Tibial artery (tissue), 4 donors: ENCODE measurements at places on chromosomes 13 and 19.

- H3K36me3 ChIP-seq, result no peaks in the 10 kb centered on the region
- H3K4me1 ChIP-seq, result no peaks in the 10 kb centered on the region
- no peak overlapping the region for H3K27ac ChIP-seq
- no peak overlapping the region for H3K4me3 ChIP-seq
These were observed 44.3 kb downstream of the SHISA2 start for GRCh38 chr13:26007261-26008125.

- no peaks in the 10 kb centered on the region for H3K27me3 ChIP-seq
- no peak for DNase-seq
- H3K36me3 ChIP-seq, result no peaks in the 10 kb centered on the region
- peak overlapping the region; percentile 71 for H3K27ac ChIP-seq
These were observed 152.4 kb downstream of the DCLK1 start for GRCh38 chr13:35978607-35979316.

DNA sequence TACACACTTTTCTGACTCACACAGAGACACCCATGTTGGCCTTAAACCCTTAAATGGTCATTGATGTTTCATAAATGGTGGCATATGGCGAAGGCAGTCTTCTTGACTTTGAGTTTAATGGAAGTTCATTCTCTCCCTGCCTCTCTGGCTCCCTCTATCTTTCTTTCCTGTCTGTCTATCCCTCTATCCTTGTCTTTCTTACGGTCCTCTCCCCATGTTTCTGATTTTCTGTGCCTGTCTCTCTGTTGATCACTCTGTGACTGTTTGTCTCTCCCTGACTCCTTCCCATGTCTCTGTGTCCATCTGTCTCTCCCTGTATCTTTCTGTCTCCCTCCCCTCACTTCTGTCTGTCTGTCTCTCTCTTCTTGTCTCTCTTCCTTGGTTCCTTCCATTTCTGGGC is 43.2 kb upstream of the SHKBP1 start:
- H3K27ac ChIP-seq, result no peak overlapping the region
- DNase-seq, result no peak
- H3K36me3 ChIP-seq, result no peaks in the 10 kb centered on the region
- H3K4me1 ChIP-seq, result peaks cover 18% of the 10 kb centered on the region

DNA sequence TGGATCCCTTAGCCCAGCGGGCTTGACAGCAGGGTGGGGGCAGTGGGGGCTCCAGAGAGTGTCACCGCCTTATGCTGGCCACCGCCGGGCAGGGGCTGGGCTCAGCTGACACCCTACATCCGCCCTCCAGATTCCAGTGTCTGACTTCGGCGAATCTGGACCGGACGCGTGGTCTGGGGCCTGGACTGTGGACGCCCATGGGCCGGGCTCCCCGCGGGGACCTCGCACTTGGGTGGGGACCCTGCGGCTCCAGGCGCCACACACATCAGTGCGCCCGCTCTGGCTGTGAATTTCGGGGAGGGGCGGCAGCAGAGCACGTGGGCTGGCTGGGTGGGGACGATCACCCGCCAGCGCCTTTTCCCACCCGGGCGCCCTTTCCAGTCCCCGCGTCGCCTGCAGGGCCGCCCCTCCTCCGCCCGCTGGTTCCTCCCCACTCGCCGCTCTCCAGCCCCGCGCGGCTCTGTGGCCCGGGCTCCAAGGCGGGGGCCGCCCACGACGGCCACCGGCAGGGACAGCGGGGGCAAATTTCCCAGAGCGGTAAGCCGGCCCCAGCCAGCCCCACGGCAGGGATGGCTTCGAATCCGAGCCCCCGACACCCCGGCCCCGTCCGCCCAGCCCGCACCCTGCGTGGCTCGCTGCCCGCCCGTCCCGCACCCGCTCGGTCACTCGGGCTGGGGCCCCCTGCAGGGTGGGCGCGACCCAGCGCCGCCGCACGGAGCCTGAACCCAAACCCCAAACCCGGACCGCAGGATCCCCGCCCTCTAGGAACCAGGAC is 23.3 kb upstream of the ZNF99 start:
- H3K27ac ChIP-seq, result no peak overlapping the region
- no peak for DNase-seq
- no peak overlapping the region for H3K4me3 ChIP-seq
- peaks cover 14% of the 10 kb centered on the region for H3K27me3 ChIP-seq
- H3K4me1 ChIP-seq, result no peaks in the 10 kb centered on the region

DNA sequence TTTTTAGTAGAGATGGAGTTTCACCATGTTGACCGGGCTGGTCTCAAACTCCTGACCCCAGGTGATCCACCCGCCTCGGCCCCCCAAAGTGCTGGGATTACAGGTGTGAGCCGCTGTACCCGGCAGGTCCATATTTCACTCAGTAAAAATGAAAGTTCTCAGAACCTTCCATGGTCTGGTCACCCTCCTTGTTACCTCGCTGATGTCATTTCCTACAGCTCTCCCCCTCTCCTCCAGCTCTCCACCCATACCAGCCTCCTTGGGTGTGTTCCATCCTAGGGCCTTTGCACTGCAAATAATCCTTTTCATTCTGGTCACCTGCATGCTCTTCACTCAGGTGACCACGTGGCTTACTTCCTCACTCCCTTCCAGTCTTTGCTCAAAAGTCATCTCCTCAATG is 78.2 kb upstream of the TNFSF11 start:
- H3K36me3 ChIP-seq, result no peaks in the 10 kb centered on the region
- no peak overlapping the region for H3K4me3 ChIP-seq
- DNase-seq, result no peak
- H3K4me1 ChIP-seq, result no peaks in the 10 kb centered on the region
- H3K27ac ChIP-seq, result no peak overlapping the region
- H3K27me3 ChIP-seq, result no peaks in the 10 kb centered on the region

GRCh38 chr13:45314822-45315221 is 26.2 kb downstream of the TPT1 start:
- H3K4me3 ChIP-seq, result no peak overlapping the region
- H3K36me3 ChIP-seq, result no peaks in the 10 kb centered on the region
- no peaks in the 10 kb centered on the region for H3K27me3 ChIP-seq
- no peak overlapping the region for H3K27ac ChIP-seq
- H3K4me1 ChIP-seq, result peaks cover 26% of the 10 kb centered on the region

GRCh38 chr19:2616741-2617392 is 85.6 kb downstream of the GNG7 start:
- no peaks in the 10 kb centered on the region for H3K36me3 ChIP-seq
- no peak overlapping the region for H3K27ac ChIP-seq
- H3K4me3 ChIP-seq, result no peak overlapping the region
- H3K4me1 ChIP-seq, result peaks cover 6% of the 10 kb centered on the region
- peak; percentile 80 for DNase-seq
- H3K27me3 ChIP-seq, result peaks cover 50% of the 10 kb centered on the region

DNA sequence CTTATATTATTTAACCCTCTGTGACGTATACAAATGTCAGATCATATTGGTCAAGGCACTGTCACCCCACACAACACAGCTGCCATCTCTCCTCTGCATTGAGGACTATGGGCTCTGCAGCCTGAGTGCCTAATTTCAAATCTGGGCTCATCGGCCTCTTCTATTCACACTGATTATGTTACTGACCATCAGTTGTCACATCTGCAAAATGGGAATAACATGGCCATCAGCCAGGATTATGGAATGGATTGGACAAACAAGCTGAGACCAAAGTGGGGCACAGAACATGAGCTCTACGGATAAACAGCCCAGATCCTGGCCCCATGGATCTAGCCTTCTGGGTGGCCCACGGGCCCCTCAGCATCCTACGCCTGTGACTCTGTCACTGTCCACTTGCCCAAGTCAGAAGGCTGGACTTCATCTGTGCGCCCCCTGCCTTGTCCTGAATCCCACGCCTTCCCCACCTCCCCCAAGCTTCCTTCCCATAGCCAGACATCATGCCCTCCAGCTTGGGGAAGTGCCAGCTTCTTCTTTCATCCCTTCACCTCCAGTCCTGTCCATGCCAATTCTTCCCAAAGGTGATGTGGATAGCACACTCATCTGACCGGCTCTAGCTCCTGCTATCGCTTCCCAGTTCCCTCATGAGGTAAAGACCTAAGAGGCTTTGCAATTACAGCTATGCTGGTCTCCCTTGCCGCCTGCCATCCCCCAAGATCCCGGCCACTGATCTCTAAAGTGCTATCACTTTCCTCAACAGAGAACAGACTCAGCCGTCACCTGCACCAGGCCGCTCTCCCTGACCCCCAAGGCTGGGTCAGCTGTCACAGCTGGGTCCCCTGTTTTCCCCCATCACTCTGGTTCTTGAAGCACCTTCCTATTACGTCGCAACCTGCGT is 872 bp downstream of the FARSA start:
- peak overlapping the region; percentile 91 for H3K4me3 ChIP-seq
- H3K27ac ChIP-seq, result peak overlapping the region; percentile 85
- DNase-seq, result no peak
- peaks cover 23% of the 10 kb centered on the region for H3K36me3 ChIP-seq

GRCh38 chr13:113579686-113580085 is 4.9 kb upstream of the TFDP1 start:
- H3K4me1 ChIP-seq, result no peaks in the 10 kb centered on the region
- no peaks in the 10 kb centered on the region for H3K27me3 ChIP-seq
- no peak for DNase-seq
- no peaks in the 10 kb centered on the region for H3K36me3 ChIP-seq
- H3K27ac ChIP-seq, result no peak overlapping the region

DNA sequence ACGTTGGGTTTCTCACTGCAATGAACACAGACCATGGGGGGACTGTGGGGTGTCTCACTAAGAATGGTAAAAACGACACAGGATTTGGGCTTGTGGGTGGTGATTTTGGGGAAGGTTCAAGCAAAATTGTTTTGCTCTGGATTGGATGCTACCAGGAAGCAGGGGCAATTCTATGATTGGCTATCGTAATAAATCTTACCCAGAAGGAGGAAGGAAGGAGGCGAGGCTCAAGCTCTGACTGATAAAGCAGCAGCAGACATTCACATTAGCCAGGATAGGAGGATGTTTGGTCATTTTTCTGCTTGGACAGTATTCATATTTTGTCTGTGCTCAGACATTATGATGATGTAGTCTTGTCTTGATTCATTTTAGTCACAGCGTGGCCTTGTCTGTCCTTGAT is 1.5 kb downstream of the ZNF576 start:
- DNase-seq, result no peak
- H3K36me3 ChIP-seq, result peaks cover 47% of the 10 kb centered on the region
- peaks cover 47% of the 10 kb centered on the region for H3K4me1 ChIP-seq
- H3K27me3 ChIP-seq, result no peaks in the 10 kb centered on the region

DNA sequence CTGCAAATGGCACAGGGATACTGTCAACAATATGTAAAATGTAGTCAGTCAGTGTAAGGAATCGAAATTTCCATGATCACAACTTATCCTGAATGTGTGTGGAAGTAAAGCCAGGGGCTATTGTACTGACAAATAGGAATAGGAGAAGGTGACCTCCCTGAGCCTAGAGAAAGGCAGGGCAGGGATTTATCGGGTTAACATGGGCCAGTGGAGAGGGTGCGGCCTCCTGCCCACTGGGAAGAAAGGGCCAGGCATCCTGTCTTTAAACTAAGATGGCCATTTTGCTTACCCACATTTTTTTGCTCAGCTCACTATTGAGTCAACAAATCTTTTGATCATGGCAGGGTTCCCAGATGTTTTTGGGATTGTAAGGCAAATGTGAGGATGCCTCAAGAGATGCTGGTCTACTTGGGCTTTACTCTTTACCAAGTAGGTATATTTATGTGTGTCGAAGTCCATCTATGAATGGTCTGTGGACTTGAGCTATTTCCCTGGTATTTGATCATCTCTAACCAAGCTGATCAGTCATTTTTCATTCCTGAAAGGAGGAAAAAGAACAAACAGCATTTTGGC is 116.6 kb upstream of the RNF113B start:
- no peaks in the 10 kb centered on the region for H3K27me3 ChIP-seq
- no peaks in the 10 kb centered on the region for H3K4me1 ChIP-seq
- DNase-seq, result no peak
- H3K36me3 ChIP-seq, result no peaks in the 10 kb centered on the region
- H3K4me3 ChIP-seq, result no peak overlapping the region
- no peak overlapping the region for H3K27ac ChIP-seq

DNA sequence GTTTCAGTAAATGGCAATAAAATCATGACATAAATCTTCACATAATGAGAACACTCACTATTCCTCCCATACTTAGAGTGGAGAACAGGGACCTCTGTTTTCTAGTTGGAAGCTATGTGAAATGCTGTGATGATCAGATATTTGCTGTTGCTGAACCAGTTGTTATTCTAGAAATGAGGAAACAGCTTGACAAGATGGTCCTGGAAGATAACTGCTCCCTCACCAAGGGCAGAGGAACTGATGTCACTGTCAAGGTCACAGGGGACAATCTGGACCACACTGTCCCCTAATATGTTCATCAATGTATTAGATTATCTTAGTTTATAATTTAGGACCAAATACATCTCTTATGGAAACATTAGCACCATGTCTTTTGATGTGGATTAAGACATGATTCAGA is 1173.3 kb downstream of the PCDH17 start:
- H3K4me3 ChIP-seq, result no peak overlapping the region
- H3K4me1 ChIP-seq, result no peaks in the 10 kb centered on the region
- no peak overlapping the region for H3K27ac ChIP-seq
- no peaks in the 10 kb centered on the region for H3K27me3 ChIP-seq
- no peak for DNase-seq
- H3K36me3 ChIP-seq, result no peaks in the 10 kb centered on the region

GRCh38 chr19:33819880-33820781 is 23.5 kb downstream of the KCTD15 start:
- no peaks in the 10 kb centered on the region for H3K36me3 ChIP-seq
- H3K4me1 ChIP-seq, result no peaks in the 10 kb centered on the region
- H3K27ac ChIP-seq, result peak overlapping the region; percentile 84
- H3K27me3 ChIP-seq, result no peaks in the 10 kb centered on the region

DNA sequence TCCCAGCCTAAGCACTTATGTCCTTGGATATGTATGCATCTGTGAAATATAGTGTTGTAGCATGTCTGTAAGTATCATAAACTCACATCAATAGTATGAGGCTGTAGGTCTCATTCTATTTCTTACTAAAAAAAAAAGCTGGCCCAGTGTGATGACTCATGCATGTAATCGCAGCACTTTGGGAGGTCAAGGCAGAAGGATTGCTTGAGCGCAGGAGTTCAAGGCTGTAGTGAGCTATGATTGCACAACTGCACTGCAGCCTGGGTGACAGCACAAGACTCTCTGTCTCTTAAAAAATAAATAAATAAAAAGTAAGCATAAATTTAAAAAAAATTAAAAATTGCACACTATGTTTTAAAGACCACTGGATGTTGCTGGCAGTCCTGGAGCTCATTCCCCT is 79.1 kb upstream of the SPATA13 start:
- H3K4me3 ChIP-seq, result no peak overlapping the region
- no peaks in the 10 kb centered on the region for H3K27me3 ChIP-seq
- DNase-seq, result no peak
- no peak overlapping the region for H3K27ac ChIP-seq
- H3K36me3 ChIP-seq, result no peaks in the 10 kb centered on the region
